ENCODE measurements at places on chromosomes 1 and 21.

- DNase-seq, result no peak
Measured at GRCh38 chr1:167708940-167709389, 12.8 kb upstream of the MPZL1 start.

GRCh38 chr21:44709426-44710293 is 1.7 kb downstream of the TSPEAR start:
- peak; percentile 55 for DNase-seq

DNA sequence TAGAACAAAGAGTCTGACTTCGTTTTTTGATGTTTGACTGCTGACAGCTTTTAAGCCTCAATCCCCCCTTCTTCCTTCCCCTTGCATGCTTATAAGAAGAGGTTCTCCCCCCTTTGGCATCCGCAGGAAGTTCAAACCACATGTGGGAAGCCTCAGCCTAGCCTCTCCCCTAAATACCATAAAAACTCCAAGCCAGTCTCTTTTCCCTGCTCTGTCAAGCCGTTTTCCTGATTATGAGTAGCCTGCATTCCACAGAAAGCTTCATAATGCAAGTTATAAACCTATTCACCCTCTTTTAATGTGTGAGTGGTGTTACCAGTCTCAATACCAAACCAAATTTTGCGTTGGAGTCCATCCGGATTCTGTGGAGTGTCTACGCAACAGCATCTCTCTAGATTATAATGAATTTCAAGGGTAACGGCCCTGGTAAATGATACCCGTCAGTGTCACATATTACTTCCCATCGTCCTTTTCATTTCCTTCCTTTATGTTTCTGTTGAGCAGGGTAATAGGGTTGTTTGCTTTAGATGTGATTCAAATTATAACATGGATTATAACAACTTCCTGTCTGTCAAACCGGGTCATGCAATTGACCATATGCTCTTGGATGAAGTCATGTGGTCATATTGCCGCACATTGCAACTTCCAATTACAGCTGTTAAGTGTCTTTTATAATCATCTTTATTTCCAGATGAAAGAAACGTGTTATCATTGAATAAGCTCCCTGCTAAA is 717.5 kb downstream of the RWDD3 start:
- no peak for DNase-seq

GRCh38 chr1:234639961-234640360 is 30.0 kb upstream of the IRF2BP2 start:
- no peak for DNase-seq

GRCh38 chr21:25848309-25848708 is 113.5 kb downstream of the GABPA start:
- DNase-seq, result no peak

DNA sequence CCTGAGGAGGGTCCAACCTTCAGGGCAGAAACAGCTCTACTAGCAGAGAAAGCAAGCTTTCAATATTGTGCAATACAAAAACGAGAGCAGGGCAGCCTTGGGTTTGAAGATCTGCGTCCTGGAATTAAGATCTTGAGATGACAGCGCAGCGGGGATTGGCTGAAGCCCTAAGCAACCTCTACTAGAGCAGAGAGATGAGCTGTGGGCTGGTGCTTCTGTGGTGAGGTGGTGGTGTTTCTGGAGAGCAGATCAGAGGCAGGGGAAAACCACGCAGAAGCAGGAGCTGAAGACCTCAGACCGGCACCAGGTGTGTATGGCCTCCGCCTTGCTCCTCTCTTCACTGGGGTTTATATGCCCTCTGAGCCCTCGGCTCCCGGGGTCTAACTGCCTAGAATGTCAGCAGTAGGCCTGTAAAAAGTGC is 12.5 kb downstream of the TRAF3IP3 start:
- DNase-seq, result no peak

DNA sequence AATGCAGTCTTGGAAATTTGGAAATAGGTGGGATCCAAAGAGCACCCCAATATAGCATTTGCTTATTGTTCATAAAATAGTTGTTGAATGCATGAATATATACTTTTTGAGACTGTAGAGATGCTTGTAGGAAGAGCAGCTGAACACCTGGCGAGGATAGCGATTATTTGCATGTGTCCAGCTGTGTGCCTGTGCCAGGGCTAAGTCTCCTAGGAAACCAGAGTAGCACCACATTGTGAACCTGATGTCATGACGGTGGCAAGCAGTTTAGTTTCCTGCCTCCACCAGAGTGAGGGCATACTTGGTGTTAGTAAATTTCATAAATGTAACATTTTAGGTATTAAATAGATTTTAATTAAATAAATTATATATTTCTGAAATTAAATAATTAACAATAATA is 37.3 kb upstream of the IRF2BP2 start:
- DNase-seq, result no peak

- no peak for DNase-seq
Measured at GRCh38 chr1:63693944-63694571, 79.8 kb upstream of the ROR1 start.

Measured in ecto neural progenitor cell (in vitro differentiated cells).